ENCODE measurements at places on chromosomes 5 and 9.

DNA sequence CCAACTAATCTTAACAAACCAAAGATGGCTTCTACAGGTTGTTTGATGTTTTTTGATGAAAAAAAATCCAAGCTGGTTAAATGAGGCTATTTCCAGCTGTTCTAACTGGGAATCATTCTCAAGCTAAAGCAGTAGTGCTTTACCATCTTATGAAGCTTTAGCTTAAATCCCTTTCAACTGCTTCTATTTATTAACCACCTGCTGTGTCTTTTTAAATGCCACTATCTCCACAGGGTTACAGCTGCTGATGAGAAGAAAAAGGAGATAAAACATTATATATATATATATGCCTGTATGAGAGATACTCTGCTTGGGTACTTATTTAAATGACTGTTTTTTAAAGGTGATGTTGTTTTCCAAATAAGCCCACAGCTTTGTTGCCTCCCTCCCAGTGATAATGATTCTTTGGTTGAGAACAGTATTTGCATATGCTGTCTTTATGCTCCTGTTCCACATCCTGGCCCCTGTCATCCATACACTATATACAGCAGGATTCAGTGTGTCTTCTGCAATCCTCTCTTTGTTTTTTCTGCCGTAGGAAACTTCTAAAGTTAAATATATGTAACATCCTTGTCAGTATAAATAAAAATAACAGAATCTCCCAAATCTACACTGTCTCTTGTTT lies 164.0 kb downstream of the PAM start:
- DNase-seq: no peak

GRCh38 chr5:149089796-149090195 lies 26.9 kb upstream of the SH3TC2 start:
- DNase-seq: no peak

GRCh38 chr9:90637626-90638025 lies 5.0 kb downstream of the DIRAS2 start:
- no peak for DNase-seq

DNA sequence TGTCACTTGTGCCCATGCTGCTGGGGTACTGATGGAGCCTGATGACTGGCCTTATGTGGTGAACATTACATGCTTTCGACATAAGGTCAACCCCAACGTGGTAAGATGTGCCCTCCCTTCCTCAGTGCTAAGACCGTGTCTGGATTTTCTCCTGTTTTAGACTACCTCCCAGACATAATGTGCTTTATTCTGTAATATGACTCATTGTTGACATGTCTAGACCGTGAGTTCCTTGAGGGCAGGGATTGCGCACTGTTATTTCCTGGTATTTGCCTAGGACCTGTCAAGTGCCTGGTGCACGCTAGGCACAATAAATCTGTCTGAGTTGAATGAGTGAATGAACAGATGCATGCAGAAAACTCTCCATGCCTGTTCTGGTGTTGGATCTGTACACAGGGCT lies 346.0 kb downstream of the KDM4C start:
- no peak for DNase-seq

DNA sequence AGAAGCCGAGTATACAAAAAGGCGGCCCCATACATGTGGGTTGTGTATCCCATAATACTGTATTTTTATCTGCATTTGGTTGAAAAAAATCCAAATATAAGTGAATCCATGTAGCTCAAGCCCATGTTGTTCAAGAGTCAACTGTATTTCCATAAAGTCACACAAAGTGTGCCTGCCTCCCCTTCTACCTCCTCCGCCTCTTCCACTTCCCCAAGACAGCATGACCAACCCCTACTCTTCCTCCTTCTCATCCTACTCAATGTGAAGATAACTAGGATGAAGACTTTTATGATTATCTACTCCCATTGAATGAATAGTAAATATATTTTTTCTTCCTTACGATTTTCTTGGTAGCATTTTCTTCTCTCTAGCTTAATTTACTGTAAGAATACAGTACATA lies 92.7 kb downstream of the RFX3 start:
- no peak for DNase-seq

DNA sequence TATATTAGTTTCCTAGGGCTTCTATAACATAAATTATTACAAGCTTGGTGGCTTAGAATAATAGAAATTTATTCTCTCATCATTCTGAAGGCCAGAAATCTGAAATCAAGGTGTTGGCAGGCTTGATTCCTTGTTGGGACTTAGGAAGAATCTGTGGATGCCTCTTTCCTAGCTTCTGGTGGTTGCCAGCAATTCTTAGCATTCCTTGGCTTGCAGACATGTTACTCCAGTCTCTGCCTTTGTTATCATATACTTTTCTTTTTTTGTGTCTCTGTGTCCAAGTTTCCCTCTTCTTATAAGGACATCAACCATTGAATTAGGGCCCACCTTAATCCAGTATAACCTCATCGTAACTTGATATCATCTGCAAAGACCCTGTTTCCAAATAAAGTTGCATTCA lies 31.4 kb downstream of the CTNNA1 start:
- no peak for DNase-seq

DNA sequence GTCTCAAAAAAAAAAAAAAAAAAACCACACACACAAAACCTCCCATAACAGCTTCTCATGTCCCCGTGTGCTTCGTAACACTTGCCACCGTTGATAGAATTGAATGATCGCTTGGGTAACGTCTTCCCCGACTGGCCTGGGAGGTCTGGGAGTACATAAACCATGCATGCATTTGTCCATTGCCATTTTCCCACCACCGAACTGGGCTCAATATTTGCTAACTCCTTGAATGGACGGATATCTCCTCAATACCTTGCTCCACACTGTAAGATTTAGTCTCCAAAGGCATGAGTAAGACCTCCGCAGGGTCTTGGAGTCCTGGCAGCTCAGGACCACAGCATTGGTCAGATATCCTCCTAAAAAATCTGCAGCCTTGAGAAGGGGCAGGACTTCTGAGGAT lies 3.2 kb upstream of the P4HA2 start:
- no peak for DNase-seq

- DNase-seq: peak; percentile 49
Observed at GRCh38 chr9:3962496-3962895, 337.4 kb downstream of the GLIS3 start.

GRCh38 chr5:147327421-147327820 lies 92.6 kb downstream of the STK32A start:
- no peak for DNase-seq

GRCh38 chr5:83564069-83564749 lies 92.7 kb downstream of the VCAN start:
- DNase-seq: peak; percentile 19

DNA sequence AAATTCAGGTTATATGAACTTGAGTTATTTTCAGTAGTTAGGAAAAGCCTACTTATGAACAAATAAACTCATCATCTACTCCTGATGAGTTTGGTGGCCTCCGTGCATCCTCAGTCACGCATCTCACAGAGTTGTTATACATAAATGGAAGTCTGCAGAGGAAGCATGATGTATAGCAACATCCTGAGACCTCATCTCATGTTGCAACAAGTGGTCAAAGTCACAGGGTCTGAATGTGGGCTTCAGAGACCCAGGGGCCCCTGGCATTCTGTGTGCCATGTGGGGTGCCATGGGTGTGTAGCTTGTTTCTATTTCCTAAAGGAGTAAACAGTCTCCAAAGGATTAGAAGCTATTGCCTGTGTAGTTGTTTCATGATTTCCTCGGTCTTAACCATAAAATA lies 216.5 kb downstream of the IRX2 start:
- DNase-seq: no peak

GRCh38 chr9:112366591-112366990 lies 13.3 kb upstream of the HSDL2 start:
- DNase-seq: no peak

DNA sequence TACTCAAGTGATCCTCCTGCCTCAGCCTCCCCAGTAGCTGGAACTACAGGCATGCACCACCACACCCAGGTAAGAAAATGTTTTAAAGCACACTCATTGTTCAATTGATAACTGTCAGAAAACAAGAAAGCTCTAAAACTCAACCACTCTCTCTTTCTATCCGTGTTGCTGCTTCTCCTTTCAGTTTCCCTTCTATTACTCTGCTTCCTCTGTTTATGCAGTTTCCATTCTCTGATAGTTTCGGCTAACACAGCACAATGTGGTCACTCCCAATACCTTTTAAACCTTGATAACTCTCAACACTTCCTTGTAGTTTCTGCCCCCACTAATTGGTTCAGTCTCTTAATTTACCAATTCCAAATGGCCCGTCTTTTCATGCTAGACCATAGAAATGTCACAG lies 59.2 kb upstream of the NR4A3 start:
- no peak for DNase-seq

- DNase-seq: no peak
Observed at GRCh38 chr5:179801304-179802206, 5.1 kb downstream of the MGAT4B start.

DNA sequence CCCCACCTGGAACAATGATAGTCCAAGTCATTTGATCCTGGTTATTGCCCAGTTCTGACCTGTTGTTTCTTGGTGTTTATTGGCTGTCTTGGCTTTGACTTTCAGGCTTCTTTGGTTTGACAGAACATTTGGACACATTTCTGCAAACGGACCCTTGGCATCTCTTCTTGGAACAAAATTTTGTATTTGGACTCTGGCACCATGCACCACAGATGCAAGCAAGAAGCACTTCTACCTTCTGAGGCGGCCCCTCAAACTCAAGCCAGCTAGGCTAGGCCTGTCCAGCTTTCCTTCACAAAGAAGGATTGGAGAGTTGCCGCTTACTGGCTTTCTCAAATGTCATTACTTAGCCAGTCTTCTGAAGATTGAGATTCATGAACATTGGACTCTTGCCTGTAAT lies 23.1 kb upstream of the FGF10 start:
- no peak for DNase-seq

DNA sequence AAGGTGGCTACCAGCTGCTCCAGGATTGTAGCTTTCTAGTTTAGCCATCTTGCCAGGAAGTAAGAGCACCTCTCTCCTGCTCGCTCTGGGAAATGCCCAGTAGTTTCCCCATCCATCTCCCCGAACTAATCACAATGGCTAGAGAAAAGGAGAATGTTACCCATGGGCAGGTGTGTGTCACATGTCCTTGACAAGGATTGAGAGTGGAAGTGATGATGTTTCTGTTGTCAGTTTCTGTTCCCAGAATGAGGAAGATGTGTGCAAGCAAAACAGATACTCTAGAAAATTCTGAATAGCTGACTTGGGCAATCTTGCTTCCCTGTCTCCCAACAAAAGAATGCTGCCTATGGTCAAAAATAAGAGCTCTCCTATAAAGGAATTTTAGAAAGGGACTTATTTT lies 429.5 kb downstream of the EBF1 start:
- no peak for DNase-seq

- DNase-seq: no peak
Observed at GRCh38 chr9:37414503-37414943, 8.0 kb upstream of the GRHPR start.

DNA sequence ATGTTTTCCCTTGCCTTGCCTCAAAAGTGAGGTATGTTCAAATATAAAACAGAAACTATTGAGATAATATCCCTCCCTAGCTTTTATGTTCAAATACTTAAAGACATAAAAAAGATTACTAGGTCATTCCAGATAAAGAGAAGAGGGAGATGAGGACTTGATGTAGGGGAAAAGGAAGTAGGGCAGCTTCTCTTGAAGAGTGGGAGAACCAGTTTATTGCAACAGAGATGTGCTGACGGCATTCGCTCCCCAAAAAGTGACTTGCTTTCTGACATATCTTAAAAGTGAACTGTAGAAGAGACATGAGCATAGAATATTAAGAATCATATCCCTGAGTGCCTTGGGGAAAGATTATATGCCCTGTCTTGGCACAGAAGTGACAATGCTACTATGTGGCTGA lies 330.2 kb upstream of the NREP start:
- no peak for DNase-seq

DNA sequence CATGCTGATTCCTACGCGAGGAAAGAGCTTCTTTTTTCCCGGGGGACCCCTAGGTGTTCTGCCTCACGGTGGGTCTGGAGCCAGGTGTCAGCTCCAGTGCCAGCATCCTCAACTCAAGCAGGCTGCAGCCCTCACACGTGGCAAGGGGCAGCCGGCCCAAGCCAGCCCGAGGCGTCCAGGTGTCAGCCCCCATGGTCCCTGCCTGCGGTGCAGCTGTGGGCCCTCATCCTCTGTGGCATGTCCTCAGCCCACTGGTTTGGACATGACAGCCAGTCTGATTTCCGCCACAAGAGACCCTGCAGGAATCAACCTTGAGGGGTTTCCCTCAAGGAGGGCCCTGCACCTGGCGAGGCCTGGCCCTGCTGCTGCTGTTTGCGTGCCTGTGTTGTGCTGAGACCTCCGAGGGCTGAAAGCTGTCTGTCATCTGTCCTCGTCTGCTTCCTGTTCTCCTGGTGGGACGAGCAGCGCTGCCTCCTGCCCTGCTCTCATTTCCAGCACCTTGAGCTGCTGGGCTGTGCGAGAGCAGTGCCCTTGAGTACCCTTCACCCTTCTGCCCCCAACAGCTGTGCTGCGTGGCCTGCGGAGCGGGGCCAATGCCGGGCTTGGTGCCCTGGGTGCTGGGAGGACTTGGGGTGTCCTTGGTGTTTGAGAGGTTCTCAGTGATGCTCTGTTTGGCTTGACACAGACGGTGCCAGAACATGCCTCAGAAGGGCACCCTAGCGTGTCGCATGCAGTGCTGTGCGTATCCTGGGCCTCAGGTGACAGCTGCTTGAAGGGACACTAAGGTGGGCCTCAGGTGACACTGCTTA lies 137.6 kb downstream of the CACNA1B start:
- DNase-seq: no peak

GRCh38 chr5:180658774-180659564 lies 9.6 kb upstream of the FLT4 start:
- DNase-seq: no peak

Data from NCI-H2029 (cell line).